NCI-H1436 treated with DMSO at 0.1 percent for 48 hours (cell line): ENCODE measurements at places on chromosomes 7 and 10.

GRCh38 chr7:37225285-37225969 lies 223.2 kb downstream of the ELMO1 start:
- DNase-seq, result no peak

GRCh38 chr7:111138193-111138569 lies 47.3 kb downstream of the LRRN3 start:
- DNase-seq, result no peak

DNA sequence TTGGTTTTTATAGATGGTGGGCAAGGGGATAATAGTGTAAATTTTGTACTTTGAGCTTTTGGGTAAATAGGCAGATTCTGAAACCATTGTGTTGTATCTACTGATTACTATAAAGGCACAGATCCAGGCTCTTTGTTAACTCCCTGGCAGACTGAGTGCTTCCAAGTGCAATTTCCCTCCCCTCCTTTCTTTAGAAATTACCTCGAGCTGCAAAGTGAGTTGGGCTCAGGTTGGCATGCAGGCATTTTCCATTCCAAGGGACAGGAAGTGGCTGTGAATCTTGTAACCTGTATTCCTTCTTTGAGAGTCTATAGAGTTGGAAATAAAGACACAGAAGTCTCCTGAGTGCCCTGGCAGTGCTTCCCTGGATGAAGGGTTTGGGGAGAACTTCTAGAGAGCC lies 494.2 kb upstream of the GALNT17 start:
- DNase-seq, result no peak

GRCh38 chr10:44356139-44357022 lies 28.5 kb downstream of the CXCL12 start:
- DNase-seq, result no peak

GRCh38 chr7:3371601-3372000 lies 70.5 kb downstream of the SDK1 start:
- no peak for DNase-seq

GRCh38 chr7:46908770-46909169 lies 673.1 kb downstream of the TNS3 start:
- no peak for DNase-seq

DNA sequence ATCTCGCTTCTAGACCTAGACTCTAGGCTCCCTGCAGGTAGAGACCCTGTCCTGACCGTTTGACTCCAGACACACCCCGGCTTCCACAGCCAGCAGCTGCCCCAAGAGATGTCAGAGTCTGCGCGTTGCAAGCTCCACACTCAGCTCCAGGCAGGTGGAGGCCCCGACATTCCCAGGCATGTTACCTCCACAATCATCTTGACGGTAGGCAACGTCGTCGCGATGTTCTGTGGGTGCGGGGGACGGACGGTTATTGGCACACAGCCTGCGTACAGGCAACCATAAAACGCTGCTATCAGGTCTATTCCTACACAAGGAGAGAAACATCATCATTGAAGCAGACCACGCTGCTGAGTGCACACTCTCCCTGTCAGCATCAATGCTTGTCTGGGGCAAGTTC lies 213.2 kb downstream of the ZMYND11 start:
- no peak for DNase-seq

GRCh38 chr7:41709621-41710020 lies 6.7 kb upstream of the INHBA start:
- no peak for DNase-seq
